ENCODE measurements at places on chromosomes 2 and 18. TPM values are rescaled to one million over a fixed set of nuclear protein-coding genes. Genes with fewer than 3 reads are reported as not detected.

GRCh38 chr2:169493360-169493759 lies 14.1 kb downstream of the BBS5 start:
- DNase-seq, result no peak

- no peak for DNase-seq
Observed at GRCh38 chr18:59695551-59695950, 1.7 kb downstream of the CCBE1 start.

DNA sequence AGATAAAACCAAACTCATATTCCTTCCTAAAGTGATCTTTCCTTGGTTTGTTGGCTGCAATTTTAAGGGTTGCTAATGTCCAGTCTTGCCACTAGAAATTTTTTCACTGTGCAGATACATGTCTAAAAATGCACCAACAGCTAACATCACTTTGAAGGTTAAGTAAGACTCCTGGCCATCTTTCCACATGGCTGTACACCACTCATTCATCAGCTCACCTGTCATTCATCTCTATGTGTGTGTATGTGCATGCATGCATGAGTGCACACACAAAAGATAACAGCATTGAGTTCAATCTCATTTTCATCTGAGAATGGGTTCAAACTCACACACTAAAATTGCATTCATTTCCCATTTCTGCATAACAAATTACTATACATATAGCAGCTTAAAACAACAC lies 203.8 kb downstream of the PDE11A start:
- DNase-seq, result no peak

GRCh38 chr18:58136879-58137278 lies 92.9 kb downstream of the NEDD4L start:
- no peak for DNase-seq

- DNase-seq, result no peak
Observed at GRCh38 chr2:151230627-151231140, 31.0 kb downstream of the RBM43 start.

- no peak for DNase-seq
Observed at GRCh38 chr18:67582488-67582887, 66.0 kb upstream of the DSEL start.

- DNase-seq, result no peak
Observed at GRCh38 chr2:46171411-46171953, 125.7 kb upstream of the EPAS1 start.

DNA sequence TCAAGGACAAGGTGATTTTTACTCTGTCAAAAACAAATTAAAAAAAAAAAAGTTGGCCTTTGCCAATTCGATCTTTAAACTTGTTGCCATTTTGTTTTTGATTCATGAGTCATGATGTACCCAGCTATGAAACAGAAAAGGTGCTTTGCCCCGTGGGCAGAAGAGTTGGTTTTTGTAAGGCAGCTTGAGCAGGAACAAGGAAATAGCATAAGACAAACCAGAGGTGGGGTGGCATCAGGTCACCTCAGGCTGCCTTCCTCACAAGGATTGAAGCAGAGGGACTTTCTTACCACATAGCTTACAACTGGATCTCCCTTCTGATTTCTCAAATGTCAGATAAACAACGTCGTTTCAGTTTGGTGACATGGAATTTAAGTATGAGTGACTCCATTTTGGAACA lies 123.8 kb downstream of the ARL4C start:
- no peak for DNase-seq

GRCh38 chr2:173793709-173794565 lies 171.2 kb downstream of the SP3 start:
- no peak for DNase-seq

GRCh38 chr2:219306047-219306446 lies 3.2 kb downstream of the PTPRN start:
- no peak for DNase-seq

- DNase-seq, result no peak
Observed at GRCh38 chr2:149489452-149489851, 98.1 kb downstream of the MMADHC start.

- DNase-seq, result no peak
Observed at GRCh38 chr2:237779521-237779920, 19.1 kb upstream of the RBM44 start.

Gene C2orf15
- 1.5 TPM for total RNA-seq

Gene CD207
- total RNA-seq, result not detected

Gene MEIS1
- total RNA-seq, result 213 TPM

Gene ITGA4
- total RNA-seq, result 49.2 TPM

Measured in urinary bladder (tissue), 4 donors.